ENCODE measurements at places on chromosomes 7 and 10. TPM values are rescaled to one million over a fixed set of nuclear protein-coding genes. Genes with fewer than 3 reads are reported as not detected.
A peak's percentile ranks its signal among the peaks of the same experiment; 100 is the strongest.

GLCCI1 gene
- total RNA-seq, result 13.3 TPM

AKR1B1 gene
- total RNA-seq, result 107 TPM

DNA sequence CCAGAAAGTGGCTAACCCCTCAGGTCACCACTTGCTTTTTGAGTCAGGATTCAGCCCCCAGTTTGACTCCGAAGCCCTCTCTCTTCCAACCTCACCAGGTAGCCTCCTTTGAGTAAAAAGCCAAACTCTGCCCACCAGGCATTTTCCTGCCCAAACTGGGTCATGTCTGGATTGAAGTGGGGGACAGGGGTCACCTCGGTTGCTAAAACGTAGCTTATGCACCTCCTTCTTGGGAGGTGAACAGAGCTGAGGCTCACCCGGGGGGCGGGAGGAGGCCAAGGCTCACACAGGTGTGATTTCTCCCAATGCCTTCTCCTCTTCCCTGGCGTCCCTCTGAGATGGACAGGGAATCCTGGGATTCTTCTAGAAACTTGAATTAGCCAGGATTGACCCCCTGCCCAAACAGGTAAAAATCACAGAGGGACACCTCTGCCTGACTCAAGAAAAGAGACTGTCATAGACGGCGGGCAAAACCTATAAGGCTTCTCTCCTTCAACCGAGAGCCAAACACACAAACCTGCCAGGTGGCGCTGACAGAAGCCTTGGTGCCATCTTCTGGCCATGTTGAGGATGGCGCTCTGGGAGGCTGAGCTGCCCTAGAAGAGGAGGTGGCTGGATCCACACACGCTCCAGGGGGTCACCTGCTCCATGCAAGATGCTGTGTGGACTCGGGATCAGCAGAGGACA, 51.6 kb downstream of the PRLHR start:
- DNase-seq, result peak; percentile 70

- DNase-seq, result no peak
Measured at GRCh38 chr10:114094795-114095194, 51.1 kb downstream of the ADRB1 start.

DNA sequence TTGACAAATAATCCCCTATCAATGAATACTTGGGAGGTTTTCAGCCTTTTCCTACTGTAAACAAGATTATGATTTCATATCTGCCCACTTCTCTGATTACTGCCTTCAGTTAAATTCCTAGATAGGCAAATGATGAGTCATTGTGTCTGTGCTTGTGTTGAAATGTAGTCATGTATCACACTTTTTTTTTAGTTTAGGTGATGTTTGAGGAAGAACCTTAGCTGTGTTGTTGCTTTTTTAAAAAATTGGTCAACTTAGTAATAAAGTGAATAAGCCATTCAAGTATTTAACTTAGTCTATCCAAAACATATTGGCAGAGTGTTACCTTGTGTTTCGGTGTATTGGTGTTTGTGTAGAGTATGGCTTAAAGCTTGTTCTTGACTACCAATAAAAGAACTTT, 60.0 kb downstream of the WAC start:
- DNase-seq, result no peak

GRCh38 chr10:25682203-25682851, 251.7 kb upstream of the MYO3A start:
- no peak for DNase-seq

DNA sequence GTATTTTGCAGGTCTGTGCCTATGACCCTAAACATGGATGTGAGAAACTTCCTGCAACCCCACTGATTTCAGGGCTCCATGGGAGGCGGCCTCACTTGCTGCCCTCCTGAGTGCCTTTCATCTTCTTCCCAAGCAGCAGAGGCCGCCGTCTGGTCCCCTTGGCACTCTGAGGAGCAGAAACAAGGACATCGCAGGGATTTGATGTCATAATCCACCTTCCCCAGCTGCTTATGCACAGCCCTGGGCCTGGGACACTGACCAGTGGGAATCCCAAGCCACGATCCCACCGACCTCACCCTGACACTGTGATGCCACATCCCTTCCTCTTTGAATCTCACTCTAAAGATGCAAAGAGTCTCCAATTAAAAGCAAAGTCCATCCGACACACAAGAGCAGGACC, 7.7 kb downstream of the CAMK2G start:
- DNase-seq, result no peak

GRCh38 chr7:50372923-50373322, 68.4 kb downstream of the IKZF1 start:
- DNase-seq, result no peak

- no peak for DNase-seq
Measured at GRCh38 chr7:2820508-2820934, 23.6 kb downstream of the GNA12 start.

- no peak for DNase-seq
Measured at GRCh38 chr10:67607472-67607871, 88.5 kb downstream of the CTNNA3 start.

DNA sequence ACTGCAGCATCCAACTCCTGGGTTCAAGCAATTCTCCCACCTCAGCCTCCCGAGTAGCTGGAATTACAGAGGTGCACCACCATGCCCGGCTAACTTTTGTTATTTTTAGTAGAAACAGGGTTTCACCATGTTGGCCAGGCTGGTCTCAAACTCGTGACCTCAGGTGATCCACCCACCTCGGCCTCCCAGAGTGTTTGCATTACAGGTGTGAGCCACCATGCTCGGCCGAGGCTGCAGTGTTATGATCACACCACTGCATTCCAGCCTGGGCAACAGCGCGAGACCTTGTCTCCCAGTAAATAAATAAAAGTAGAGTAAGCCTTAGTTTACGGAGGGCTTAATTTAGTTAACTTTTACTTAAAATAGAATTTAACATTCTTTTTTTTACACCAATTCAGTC, 23.7 kb upstream of the IGF2BP3 start:
- DNase-seq, result no peak

DNA sequence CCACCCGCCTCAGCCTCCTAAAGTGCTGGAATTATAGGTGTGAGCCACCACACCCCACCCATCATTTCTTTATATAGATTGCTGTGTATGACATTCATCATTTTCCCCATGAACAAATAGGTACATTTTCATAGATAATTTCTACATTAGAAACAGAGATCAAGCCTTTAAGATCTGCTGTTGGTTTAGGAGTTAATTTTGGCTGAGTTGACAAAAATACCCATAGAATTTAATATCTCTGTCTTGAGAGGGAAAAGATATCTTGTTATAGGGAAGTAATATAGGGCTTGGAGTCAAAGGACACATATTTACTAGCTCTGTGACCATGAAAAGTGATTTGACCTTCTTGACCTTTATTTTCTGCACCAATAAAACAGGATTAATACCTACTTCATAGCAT, 51.8 kb downstream of the LRMDA start:
- DNase-seq, result no peak

Data from activated naive CD4-positive, alpha-beta T cell treated with anti-CD3 and anti-CD28 coated beads for 36 hours (primary cell).